ENCODE measurements at places on chromosomes 12 and 14. TPM values are rescaled to one million over a fixed set of nuclear protein-coding genes. Genes with fewer than 3 reads are reported as not detected.
A peak's percentile ranks its signal among the peaks of the same experiment; 100 is the strongest.

- DNase-seq = peak; percentile 70
These were observed 43.4 kb downstream of the SH2B3 start for GRCh38 chr12:111448846-111449790.

DNA sequence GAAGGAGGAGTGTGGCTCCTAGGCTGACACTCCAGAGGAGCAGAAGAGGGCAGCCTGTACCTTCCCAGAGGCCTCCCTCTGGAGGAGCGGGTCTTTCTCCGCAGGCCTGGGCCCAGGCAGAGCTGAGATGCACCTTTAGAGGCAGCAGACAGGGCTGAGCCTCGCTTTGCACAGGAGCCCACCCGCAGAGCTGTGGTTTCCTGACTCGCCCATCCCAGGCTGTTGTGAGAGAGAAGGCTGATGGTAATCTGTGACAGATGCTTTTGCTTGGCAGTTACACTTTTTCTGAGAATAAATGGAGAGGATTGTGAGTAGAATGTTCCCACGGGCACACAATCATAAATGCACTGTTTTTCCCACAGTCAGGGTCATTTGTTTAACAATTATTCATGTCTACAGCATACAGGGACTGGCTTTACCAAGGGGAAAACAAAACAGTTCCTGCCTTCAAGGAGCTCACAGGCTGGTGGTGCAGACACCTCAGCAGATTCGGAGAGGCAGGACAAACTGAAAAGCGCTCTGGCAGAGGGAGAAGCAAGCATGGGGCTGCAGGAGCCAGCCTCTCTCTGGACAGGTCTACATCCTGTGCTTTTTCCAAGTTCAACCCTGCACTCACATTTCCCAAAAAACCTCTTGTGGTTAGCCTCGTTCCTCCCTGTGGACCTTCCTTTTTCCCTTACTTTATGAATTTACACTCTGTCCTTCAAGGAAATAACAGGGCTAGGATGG lies 13.9 kb downstream of the EVL start:
- DNase-seq = no peak

DNA sequence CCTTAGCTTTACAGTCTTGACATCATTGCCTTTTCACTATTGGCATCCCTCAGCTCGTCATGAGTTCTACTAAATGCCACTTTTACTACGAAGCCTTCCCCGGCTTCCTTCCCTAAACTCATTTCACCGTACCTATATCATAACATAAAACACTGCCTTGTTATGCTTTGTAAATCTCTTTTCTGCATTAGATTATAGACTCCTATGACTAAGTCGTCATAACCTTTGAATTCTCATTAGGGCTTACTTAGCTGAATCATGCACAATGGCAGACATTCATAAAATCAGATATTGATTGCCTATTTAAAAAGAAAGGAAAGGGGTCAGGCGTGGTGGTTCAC lies 21.0 kb downstream of the BTG1 start:
- no peak for DNase-seq

GRCh38 chr12:104057771-104058197 lies 6.5 kb upstream of the HCFC2 start:
- no peak for DNase-seq

DNA sequence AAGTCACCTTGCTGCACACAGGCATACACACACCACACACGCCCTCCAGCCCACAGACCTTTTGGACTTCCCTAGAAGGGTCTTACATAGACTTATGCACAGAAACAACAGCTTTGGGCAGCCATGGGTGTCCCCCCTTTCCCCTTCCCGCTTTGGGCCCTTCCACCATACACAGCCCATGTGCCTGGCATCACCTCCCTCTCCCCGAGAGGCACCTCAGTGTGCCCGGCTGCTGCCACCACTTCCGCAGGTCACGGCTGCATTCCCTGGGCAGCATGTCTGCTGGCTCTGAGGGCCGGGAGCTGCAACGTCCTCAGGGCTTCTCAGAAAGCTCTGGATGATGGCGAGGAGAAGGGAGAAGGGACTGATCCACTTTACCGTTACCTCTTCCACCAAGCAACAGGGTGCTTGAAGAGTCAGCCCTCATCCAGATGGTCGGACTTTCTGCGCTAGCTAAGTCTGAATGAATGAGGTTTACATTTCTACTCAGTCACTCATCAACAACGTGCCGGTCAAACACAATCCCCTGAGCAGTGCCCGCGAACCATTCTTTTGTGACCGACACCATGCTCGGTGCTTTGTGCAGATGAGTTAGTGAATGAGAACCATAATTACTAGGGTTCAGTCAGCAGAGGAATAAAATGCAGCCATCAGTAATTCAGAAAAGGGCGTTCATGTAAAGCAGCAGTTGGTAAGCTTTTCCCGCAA lies 72.2 kb upstream of the BCL11B start:
- DNase-seq = no peak

DNA sequence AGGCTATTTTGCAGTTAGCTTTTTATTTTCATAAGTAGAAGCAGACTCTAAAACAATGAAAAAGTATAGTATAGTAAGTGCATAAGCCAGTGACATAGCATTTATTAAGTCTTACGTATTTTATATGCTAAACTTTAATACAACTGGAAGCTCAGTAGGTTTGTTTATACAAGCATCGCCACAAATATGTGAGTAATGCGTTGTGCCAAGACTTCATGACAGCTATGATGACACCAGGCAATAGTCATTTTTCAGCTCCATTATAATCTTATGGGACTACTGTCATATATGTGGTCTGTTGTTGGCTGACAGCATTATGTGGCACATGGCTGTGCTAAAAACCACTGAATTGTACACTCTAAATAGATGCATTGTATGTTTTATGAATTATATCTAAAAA lies 40.3 kb downstream of the SLC38A2 start:
- DNase-seq = no peak

- DNase-seq = no peak
These were observed 101.6 kb upstream of the KRAS start for GRCh38 chr12:25352083-25352918.

GRCh38 chr12:56079723-56080555 lies at the start of gene ERBB3:
Gene ERBB3, plus strand, starts transcription at chr12:56080165. Its CDS starts 136 bp downstream, at chr12:56080301.
- DNase-seq = no peak

DNA sequence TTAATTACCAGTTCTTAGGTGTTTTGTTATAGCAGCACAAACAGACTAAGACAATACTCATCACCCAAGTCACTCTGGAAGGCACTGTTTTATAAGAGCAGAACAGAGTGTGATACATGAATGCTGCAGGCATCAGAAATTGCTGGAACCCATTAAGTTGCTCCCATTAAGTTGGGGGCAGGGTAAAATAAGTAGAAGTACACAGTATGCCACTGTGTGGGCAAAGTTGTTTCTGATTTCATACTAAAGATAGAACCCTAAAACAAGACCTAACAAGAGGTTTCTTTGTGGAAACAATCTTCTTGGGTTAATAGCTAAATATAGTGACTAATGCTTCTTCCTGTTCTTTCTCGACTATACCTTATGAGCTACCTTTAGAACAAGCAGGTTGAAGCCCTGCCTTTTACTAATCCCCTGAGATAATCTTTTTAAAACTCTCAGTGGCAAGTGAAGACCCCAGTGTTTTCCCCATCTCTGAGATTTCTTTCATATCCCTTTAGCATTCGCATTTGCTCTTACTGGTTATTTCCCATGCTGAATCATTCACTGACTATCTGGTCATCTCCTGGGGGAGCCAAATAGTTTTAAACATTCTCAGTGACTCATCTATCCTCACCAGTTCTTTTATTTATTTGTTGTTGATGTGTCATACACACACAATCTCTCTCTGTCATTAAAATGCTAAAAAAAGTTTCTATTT lies 52.3 kb downstream of the SOCS2 start:
- DNase-seq = no peak

- DNase-seq = peak; percentile 10
These were observed 63.3 kb downstream of the RASSF3 start for GRCh38 chr12:64673490-64674169.

- no peak for DNase-seq
These were observed 20.8 kb upstream of the AMN start for GRCh38 chr14:102901633-102902032.

- no peak for DNase-seq
These were observed 127.6 kb upstream of the EVL start for GRCh38 chr14:99937475-99938244.

- no peak for DNase-seq
These were observed 38.0 kb downstream of the LTBP2 start for GRCh38 chr14:74574090-74574433.

GRCh38 chr14:96096639-96097610 lies 57.8 kb downstream of the C14orf132 start:
- DNase-seq = no peak

DNA sequence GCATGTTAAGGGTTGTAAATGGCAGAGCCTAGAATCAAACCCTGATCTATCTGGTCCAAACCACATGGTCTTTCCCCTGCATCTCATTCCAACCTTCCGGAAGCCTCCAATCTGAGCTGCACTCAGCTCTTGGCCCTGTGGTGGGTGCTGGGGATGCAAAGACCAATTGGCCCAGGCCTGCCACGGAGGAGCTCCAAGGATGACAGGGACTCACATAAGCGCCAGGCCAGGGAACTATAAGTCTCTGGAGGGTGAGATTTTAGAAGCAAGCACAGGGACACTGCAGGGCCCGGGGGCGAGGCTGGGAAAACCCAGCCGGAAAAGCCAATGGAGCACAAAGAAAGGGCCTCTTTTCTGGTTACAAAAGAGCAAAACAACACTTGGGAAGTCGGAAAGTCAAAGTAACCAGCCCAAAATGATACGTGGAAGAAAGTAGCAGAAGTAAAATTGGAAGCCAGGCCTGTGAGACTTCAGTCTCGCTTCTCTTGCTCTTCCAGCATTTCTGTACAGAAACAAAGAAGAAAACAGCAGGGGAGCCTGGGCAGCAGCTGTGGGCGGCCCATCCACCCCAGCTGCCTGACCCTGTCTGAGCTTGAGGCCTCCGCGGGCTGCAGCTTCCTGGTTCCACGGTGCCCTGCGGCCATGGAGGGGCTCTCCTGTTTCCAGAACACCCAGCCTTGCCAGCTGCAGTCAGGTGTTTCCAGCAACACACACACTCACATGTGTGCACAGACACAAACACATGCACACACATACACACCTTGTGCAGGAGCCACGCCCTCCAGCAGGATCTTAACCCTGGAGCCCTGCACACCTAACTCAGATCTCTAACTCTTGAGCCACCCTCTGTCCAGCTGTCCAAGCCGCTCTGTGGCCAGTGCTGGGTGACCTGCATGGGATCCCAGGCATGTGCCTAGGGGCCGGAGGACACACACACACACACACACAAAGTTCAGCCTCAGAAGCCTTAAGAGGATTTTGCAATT lies 178.2 kb downstream of the BCL11B start:
- DNase-seq = no peak

DNA sequence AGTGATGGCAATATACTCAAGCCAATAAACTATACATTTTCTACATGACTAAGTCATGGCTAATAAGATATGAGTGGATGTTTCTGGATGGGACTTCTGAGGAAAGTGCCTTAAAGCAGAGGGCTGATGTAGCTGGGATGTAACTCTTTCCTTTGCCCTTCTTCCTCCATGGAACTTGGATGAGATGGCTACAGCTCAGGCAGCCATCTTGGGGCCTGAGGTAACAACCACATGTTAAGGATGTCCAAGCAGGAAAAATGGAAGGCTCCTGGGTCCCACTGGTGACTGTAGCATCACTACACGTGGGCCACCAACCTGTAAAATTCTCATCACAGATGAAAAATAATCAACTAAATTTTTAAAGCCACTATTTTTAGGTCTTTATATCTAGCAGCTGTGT lies 54.4 kb upstream of the GRIP1 start:
- no peak for DNase-seq

GRCh38 chr12:108717243-108717642 lies 14.1 kb downstream of the CORO1C start:
- DNase-seq = no peak

DNA sequence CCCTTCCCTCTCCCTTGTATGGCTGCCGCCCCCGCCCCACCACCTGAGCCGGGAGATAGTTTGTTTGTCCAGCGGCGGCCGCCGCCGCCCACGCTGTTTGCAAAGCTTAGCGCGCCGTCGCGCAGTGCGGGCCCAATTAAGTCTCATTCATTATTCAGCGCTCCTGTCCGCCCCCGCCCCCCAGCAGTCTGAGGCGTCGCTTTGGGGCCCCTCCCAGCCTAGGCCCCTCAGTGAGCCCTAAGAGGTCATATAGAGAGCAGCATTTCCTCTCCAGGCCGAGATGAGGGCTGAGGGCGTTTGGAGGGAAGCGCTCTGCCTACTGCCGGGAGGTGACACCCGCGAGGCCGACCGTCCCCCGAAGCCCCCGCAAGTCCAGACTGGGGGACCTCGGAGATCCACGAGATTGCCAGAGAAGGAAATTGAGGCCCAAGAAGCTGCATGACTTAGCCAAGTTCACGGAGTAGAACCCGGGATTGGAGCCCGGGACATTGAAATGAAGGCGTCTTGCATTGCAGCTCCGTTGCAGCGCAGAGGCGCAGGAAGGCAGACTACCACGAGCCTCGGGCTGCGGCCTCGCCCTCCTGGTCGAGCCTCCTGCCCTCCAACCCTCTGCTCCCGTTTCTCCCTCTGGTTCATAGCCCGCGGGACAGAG lies at the start of gene DNAJC22:
Gene DNAJC22 (plus strand): TSS at position 230 of the 652 bp plus-strand sequence. CDS start 1,985 bp downstream, outside the sequence.
- DNase-seq = no peak

DNA sequence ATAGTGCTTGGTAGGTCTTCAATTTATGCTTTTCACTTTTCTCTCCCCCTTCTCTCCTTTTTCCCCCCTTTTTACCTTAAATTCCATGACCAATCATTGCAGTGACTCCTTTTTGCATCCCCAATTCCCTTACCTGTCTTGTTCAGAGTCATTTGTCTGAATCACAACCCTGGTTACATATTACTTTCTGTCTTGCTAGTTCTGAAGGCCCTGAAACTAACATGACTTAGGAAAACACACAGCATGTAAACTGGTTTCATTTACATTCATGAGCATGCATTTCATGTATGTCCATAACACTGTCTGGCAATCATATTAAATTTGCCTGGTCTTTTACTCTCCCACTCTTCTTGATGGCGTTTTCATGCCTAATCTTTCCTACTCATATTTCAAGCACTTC lies 20.3 kb upstream of the FOXG1 start:
- no peak for DNase-seq

DNA sequence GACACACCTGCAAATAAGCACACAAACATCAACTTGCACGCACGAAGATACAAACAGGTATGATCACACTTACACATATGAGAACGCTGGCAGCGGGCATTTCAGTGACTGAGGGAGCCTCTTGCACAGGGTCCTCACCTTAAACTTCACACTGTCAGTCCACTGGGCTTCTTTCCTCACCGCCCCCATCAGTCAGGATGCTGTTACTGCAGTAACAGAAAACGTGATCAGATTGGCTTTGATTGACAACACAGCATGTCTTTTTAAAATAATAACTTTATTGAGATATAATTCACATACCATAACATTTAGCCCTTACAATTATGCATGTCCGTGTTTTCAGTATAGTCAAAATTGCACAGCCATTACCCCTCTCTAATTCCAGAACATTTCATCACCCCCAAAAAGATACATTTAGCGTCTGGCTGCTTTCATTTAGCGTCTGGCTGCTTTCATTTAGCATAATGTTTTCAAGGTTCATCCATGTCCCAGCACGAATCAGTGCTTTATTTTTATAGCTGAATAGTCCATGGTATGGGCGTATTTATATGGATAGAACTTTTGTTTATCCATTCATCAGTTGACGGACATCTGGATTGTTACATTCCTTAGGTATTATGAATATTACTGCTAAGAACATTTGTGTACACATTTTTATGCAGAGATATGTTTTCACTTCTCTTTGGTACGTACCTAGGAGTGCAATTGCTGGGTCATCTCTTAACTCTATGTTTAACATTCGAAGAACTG lies 8.4 kb downstream of the CCDC197 start:
- no peak for DNase-seq

GRCh38 chr12:69052613-69053408 lies 119.8 kb upstream of the CPM start:
- no peak for DNase-seq

TGFB3 gene
- total RNA-seq = 57.5 TPM

CLEC7A gene
- 2.6 TPM for total RNA-seq

ACTN1 gene
- 346 TPM for total RNA-seq

GPRC5D gene
- not detected for total RNA-seq

CATSPERB gene
- total RNA-seq = 0.97 TPM

CPM gene
- 3.2 TPM for total RNA-seq

Data from cardiac septum (tissue), 1 donor.